ENCODE measurements at places on chromosomes 16 and 17.

DNA sequence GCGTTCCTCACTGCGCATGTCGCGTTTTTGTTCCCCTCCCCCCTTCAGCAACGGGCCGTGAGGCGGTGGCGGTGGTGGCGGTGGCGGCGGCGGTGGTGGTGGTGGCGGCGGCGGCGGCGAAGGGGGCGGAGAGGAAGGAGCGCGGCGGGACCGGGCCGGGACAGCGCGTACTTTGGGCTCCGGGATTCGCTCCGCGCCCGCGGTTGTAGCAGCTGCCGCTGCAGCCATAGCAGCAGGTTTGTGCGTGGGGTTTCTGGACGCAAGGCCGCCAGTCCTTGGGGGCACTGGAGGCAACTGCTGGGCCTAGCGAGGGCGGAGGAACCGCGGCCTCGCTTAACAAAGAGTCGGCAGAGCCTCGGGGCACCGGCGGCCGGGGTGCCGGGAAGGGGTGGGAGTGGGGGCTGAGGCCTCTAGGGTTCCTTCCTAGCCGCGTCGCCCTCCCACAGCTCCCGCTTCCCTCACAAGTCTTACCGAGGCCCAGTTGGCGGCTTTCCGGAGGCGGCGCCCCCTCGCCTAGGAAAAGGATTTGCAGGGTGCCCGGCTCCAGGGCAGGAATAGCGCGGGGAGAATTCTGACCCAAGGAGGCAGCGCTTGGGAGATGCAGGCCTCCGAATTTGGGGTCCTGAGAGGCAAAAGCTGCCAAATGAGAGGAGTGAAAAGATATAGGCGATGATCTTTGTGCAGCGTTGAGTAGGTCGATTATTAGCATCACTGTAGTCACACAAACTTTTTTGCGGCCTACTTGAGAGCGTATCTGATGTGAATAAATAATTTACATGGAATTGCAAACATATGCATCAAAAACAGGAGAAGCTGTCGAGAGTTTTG is at the start of gene DDX42:
DDX42 (plus strand) TSS at position 30 of the 828 bp plus-strand sequence. CDS start 12,880 bp downstream, outside the sequence.
- peak; percentile 54 for DNase-seq

DNA sequence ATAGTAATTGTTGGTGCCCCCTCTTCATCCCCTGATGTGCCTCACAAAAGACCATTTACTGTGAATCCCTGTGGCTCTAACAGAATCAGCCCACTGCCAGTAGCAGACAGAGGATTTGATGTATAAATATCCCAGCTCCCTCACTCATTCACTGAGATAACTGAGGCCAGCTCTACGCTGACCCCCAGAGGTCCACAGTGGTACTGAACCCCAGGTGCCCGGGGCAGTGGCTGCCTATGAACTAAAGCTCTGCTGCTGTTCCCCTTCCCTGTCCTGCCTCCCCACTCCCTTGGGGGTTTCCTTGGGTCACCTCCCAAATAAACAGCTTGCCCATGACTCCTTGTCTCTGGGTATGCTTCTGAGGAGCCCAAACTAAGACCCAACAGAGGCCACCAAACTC is 295.8 kb downstream of the FOXL1 start:
- no peak for DNase-seq

DNA sequence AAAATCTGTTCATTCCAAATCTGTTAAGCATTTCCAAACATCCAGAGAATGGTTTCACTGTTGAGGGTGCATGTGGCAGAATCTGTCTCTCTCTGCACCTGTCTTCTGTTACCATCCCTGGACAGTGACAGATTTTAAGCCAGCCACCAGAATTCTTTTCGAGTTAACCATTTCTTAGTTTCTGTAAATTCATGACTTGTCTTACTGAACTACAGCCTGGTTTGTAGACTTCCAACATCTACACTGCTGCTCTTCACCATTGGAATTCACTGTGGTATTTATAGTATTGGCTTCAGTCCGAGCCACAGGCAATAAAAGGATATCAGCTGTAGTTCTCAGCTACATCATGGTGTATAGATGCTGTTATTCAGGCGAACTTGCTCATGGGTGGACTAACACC is 47.6 kb downstream of the GOSR1 start:
- no peak for DNase-seq

- DNase-seq: no peak
These were observed 7.8 kb upstream of the AHSP start for GRCh38 chr16:31519759-31520431.

GRCh38 chr17:79306424-79307318 is 232.0 kb downstream of the ENGASE start:
- DNase-seq: no peak

DNA sequence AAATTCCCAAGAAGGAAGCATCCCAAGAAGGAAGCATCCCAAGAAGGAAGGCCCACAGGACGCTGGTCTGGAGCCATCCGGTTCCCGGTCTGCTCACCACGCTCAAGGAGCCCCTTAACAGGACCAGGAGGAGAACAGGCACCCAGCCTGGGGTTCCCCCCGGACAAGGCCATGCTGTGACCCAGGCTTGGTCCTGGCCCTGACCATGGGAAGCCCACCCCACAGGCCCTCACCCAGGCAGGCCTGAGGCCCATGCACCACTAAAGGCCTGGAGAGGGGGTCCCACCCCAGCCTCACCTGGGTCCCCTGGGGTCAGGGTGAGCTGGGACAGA is 340 bp upstream of the ENPP7 start:
- DNase-seq: no peak

GRCh38 chr17:70365091-70365583 is 195.8 kb downstream of the KCNJ2 start:
- no peak for DNase-seq

Measured in C1 segment of cervical spinal cord (tissue), 14 donors.